ENCODE measurements at places on chromosomes 13 and 19. TPM values are rescaled to one million over a fixed set of nuclear protein-coding genes. Genes with fewer than 3 reads are reported as not detected.

DNA sequence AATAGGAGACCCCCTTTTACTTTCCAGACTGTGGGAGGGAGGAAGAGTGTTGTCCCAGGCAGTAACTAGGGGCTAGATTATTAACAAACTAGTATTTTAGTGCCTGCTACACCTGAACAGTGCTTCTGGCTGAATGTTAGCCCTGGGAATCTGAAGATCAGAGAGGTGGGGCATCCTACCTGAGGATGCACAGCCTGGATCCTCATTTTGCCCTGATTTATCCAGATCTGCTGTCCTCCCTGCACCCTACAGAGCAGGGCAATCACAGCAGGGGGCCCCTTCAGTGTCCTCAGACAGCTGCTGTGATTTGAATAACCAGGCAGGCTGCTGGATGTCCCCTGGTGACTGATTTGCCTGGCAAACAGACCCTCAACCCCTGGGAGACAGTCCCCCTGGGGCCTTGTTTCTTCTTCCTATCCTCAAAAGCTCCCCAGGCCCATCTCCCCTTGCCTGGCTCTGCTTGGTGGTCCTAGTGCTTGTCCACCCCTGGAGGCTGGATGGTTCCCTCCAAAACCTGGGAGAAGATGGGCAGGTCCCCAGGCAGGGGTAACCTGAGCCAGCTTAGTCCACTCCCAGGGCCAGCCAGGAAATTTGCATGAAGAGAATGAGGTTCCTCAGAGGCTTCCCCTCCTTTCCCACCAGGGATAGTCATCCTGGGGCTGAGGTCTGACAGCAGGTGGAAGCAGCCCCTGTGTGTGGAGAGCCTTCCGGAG is at the start of gene OVOL3:
TSS of gene OVOL3 (plus strand) at position 657 of the 713 bp plus-strand sequence. CDS start 60 bp downstream, outside the sequence.
- ATAC-seq = no peak

GRCh38 chr19:39307046-39307821 is 11.0 kb downstream of the IFNL1 start:
- ATAC-seq = peak; percentile 12

DNA sequence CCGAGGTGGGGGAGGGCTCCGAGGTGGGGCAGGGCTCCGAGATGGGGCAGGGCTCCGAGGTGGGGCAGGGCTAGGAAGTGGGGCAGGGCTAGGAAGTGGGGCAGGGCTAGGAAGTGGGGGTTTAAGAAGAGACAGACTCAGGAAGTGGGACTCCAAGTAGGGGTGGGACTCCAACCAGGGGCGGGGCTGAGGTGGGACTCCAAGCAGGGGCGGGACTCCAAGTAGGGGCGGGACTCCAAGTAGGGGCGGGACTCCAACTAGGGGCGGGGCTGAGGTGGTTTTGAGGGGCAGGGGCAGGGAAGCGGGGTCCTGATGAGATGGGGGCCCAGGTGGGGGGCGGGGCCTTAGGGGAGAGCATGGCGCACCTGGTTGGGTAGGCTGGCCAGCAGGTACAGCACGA is 13.6 kb downstream of the CFD start:
- ATAC-seq = peak; percentile 78

FAM216B gene
- total RNA-seq = not detected

GRCh38 chr13:23723471-23723870 is 153.3 kb downstream of the TNFRSF19 start:
- ATAC-seq = no peak

MVB12A gene
- 48.9 TPM for total RNA-seq

ZSCAN4 gene
- total RNA-seq = not detected

CAPNS1 gene
- total RNA-seq = 374 TPM

DNA sequence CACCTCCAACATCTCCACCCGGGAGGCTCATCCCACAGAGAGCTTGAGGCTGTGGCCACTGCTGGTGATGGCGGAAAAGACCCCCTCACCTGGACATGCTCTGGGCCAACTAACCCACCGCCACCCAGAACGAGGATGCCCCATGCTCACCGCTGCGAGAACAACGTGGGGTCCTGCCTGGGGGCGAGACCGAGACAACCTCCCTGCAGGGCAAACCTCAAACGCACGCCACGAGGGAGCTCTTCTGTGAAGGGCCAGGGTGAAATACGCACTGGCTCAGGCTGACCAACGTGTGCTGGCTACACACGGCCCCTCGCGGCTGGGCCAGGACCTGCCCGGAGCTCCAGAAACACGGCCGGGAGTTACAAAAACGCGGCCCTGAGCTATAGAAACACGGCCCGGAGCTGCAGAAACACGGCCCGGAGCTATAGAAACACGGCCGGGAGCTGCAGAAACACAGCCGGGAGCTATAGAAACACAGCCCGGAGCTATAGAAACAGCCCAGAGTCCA is 19.0 kb upstream of the PLPP2 start:
- ATAC-seq = no peak

MUC16 gene
- total RNA-seq = 0.02 TPM

GRCh38 chr19:13982773-13983172 is 23.3 kb downstream of the RFX1 start:
- ATAC-seq = no peak

DNA sequence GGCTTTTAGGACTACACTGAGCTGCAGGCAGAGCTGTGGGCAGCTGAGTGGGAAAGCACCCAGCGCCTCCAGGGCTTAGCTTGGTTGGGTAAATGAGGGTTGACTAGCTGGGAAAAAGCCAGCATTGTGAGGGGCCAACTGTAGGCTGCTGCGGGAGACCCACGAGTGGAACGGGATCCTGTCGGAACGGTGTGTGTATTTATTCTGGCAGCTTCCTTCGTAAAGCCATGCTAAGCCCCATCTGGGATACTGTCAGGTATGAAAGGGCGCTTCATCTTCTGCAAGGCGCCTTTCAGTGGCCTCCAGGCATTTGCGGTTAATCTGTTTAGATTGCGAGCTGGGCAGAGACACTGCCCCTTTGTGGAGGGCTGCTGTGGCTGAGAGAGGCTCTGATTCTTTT is 39.5 kb upstream of the CNMD start:
- ATAC-seq = no peak

DNA sequence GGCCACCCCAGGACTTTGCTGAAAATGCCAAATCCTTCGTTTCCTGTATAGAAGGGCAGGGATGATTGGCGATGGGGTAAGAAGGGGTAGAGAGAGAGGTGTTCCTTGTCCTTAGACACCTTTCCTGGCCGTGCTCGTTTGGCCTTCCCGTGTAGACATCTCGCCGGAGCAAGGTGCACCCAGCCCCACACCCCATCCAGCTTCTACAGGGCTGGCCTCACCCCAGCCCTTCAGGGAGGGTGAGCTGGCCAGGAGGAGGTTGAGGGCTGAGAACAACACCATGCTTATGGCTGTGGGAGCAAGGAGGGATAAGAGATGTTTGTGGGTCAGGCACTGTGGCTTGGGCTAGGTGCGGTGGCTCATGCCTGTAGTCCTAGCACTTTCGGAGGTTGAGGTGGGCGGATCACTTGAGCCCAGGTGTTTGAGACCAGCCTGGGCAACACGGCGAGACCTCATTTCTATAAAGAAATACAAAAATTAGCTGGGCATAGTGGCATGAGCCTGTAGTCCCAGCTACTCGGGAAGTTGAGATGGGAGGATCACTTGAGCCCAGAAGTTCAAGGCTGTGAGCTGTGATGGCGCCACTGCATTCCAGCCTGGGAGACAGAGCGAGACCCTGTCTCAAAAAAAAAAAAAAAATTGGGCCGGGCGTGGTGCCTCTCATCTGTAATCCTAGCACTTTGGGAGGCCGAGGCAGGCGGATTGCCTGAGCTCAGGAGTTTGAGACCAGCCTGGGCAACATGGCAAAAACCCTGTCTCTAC is 15.5 kb downstream of the SMARCA4 start:
- ATAC-seq = no peak

NLRP8 gene
- total RNA-seq = not detected

DNA sequence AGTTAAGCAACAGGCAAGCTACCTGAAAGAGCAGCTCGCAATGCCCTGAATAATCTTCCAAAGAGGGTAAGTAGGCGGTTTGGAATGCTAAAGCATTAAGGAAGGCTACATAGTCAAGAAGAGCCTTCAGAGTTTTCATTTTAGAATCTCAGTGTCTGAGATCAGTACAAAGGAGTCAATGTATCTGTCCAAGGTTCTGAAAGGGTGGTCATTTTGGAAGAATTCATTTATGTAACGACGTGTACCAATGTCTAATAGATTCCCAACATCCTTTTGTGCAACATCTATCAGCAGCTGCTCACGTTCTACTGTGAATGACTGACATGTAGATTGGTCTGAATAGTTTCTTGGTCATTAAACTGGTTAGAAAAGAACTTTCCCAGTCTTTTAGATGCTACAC is 15.2 kb downstream of the ZNF665 start:
- no peak for ATAC-seq

CGB8 gene
- not detected for total RNA-seq

DNA sequence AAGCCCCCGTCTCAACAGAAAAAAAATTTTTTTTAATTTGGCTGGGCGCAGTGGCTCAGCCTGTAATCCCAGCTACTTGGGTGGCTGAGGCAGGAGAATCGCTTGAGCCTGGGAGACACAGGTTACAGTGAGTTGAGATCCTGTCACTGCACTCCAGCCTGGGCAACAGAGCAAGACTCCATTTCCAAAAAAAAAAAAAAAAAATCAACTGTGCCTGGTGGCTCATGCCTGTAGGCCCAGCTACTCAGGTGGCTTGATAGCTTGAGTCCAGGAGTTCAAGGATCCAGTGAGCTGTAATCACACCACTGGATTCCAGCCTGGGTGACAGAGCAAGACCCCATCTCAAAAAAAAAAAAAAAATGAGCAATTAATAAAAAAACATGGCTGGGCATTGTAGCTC is 1.3 kb upstream of the DOHH start:
- ATAC-seq = no peak

ELSPBP1 gene
- not detected for total RNA-seq

ATXN8OS gene
- not detected for total RNA-seq

ZNF560 gene
- 0.35 TPM for total RNA-seq

SLITRK6 gene
- not detected for total RNA-seq

- ATAC-seq = no peak
Observed at GRCh38 chr13:45630791-45631190, 15.3 kb upstream of the ERICH6B start.

ZNF790 gene
- 5.6 TPM for total RNA-seq

DNA sequence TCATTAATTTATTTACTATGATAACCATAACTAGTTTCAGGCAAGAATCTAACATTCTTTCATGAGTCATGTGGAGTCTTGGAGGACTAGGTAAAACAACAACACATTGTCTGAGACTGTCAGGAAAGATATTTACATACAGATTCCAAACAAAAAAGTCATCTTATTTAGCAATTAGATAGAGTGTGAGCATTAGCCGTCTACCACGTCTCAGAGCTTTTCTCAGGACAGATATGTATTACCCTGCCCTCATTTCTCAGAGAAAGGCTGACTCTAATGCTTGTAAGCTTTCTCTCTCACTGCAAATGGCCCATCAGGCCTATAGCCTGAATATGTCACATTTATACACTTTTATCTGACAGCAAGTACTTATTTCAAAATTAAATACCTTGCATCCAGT is 312.1 kb upstream of the PCDH20 start:
- ATAC-seq = no peak

- ATAC-seq = no peak
Observed at GRCh38 chr19:7442423-7442822, 46.4 kb downstream of the PEX11G start.

DNA sequence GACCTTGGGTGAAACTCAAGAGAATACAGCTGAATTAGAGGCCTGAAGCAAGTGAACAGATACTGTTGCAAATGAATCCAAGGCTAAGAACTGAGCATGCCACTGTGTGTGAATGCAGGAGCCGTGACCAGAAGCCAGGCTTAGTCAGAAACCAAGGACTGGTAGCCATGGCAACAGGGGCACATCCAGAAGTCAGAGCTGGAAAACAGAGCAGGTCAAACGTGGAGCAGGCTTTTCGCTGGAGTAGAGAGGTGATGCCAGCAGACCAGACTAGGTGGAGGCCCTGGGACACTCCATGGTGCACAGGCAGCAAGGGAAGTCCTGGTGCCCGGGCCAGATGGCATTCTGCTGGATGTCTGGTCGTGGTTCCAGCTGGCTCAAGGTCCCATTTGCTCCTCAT is 564.1 kb downstream of the PCDH9 start:
- ATAC-seq = no peak

OR7A5 gene
- total RNA-seq = not detected

DNA sequence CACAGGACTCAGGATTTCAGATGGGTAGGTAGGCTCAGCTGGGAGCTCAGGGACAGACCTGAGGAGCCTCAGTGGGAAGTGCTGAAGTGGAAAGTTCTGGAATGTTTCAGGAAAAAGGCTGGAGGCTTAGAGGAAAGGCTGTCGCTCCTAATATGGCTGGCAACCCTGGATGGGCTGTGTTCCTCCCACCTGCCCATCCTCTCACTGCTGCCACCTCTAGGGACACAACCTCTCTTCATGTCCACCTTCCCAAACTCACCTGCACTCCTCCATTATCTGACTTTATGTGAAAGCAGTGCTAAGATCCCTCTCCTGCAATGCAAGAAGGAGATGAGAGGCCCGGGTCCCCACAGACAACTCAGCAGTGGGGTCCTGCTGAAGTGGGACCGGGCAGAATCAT is 5.8 kb upstream of the CEACAM21 start:
- peak; percentile 8 for ATAC-seq

GRCh38 chr19:31174948-31175347 is 174.3 kb downstream of the TSHZ3 start:
- ATAC-seq = no peak

DNA sequence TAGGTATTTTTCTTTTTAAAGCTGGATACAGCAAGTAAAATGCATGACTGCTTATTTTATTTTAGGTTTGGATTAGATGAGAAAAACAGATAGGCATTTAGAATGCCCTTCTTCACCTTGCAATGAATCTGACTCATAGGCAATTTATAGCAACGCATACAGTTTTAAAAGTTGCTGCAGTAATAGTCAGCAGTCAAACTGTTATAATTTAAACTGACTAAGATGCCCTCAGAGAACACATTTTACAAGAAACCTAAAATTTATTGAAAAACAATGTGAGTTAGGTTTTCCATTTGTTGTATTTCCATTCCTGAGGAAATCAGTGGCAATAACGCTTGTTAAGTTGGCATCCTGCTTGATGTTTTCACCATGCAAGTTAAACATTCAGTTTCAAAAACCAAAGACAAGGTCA is 1128.2 kb upstream of the PCDH9 start:
- ATAC-seq = no peak

GRCh38 chr19:8004723-8005513 is 523 bp downstream of the ELAVL1 start:
- ATAC-seq = peak; percentile 20

All from activated T-helper 17 cell treated with anti-CD3 and anti-CD28 coated beads, Interleukin-2, amount 50 U/mL, for 72 hours (primary cell).